ENCODE measurements at places on chromosomes 3 and 15. TPM values are rescaled to one million over a fixed set of nuclear protein-coding genes. Genes with fewer than 3 reads are reported as not detected.

DNA sequence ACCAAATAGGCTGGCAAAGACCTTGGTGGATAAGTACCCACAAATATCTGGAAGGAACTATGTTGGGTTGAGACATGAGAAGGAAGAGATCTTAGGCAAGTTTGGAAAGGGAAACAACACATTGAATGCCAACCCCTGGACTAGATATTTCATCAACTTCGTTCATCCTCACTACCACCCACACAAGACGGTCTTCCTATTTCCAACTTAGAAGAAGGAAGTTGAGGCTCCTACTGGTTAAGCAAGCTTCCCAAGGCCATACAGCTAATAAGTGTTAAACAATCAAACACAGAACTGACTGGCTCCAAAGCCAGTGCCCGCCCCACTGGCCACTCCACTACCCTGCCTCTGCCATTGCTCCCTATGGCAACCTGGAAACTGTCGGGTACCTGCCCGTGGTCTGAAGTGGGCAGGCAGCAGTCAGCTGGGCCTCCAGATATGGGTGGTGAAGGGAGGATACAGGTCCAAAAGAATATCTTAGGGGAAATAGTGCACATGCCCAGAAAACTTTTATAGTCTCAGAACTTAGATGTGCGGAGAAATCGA, 94.9 kb downstream of the LIPC start:
- no peak for DNase-seq

DNA sequence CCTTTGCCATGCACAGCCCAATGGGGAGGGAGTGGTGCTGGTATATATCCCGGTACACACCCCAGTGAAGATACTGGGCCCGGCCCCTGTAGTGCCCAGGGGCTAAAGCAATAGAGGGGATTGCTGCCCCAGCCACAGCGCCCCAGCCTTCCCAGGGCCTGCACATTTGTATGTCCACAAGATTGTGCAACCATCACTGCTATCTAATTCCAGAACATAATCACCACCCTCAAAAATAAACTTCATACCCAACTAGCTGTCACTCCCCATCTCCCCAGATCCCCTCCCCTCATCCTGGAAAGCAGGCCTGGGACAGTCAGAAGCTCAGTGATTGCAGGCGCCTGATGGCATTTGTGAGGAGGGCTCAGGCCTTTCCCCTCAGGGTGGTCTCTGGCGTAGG, 13.5 kb downstream of the GNAI2 start:
- no peak for DNase-seq

GRCh38 chr3:115975796-115976195, 352.5 kb downstream of the GAP43 start:
- DNase-seq: no peak

The RFT1 gene
- total RNA-seq: 9.5 TPM

The GUCA1C gene
- total RNA-seq: not detected

The ALDH1L1 gene
- 0.28 TPM for total RNA-seq

All from H7 (cell line).